ENCODE measurements at places on chromosomes 2 and 18. TPM values are rescaled to one million over a fixed set of nuclear protein-coding genes. Genes with fewer than 3 reads are reported as not detected.

Gene GPAT2
- 3.7 TPM for total RNA-seq

Gene IL37
- 2.6 TPM for total RNA-seq

GRCh38 chr2:201966691-201967438 is 66.8 kb upstream of the FZD7 start:
- H3K4me1 ChIP-seq = no peaks in the 10 kb centered on the region
- no peak overlapping the region for H3K27ac ChIP-seq
- no peak for DNase-seq
- no peaks in the 10 kb centered on the region for H3K36me3 ChIP-seq

DNA sequence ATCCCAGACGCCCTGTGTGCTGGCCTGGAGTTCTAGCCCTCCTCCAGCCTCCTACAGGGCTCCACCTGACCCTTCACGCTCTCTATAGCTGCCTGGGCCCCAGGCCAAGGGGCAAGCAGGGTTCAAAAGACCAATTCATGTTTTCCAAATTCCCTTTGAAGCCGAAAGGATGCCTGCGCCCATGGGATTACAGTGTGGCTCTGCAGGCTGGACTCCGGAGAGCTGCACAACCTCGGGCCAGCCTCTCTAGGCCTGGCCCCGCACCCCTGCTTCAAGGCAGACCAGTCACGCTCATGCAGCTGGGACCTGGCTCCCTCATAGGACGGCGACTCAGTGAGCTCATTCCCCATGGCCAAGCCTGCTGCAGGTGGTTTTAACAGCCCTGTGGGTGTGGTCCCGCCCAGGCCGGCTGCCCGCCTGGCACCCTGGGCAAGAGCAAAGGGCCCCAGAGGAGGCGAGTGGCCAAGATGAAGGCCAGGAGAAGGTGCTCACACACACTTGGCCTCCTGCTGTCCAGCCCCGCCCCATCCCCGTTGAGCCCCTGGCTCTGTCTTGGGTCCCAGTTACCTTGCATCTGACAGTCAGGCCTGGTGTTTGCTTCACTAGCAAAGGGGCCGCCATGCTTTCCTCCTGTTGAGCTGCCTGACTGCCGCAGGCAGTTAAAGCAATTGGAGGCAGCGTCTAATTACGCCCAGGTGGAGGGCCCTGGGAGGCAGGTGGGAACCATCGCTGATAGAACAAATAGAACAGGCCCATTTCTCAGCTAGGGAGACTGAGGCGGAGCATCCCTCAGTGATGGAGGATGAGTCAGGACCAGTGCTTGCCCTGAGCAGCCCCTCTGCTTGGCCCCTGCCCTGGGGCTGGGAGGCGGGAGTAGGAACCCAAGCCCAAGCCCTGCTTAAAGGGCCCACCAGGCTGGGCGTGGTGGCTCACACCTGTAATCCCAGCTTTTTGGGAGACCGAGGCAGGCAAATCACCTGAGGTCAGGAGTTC is 56.9 kb downstream of the SMAD7 start:
- peak; percentile 78 for DNase-seq
- no peak overlapping the region for H3K27ac ChIP-seq
- no peaks in the 10 kb centered on the region for H3K27me3 ChIP-seq
- no peak overlapping the region for H3K4me3 ChIP-seq
- no peaks in the 10 kb centered on the region for H3K36me3 ChIP-seq
- peaks cover 22% of the 10 kb centered on the region for H3K4me1 ChIP-seq

GRCh38 chr2:227295806-227296205 is 29.2 kb upstream of the MFF start:
- no peaks in the 10 kb centered on the region for H3K36me3 ChIP-seq
- no peaks in the 10 kb centered on the region for H3K27me3 ChIP-seq
- DNase-seq = no peak
- no peaks in the 10 kb centered on the region for H3K4me1 ChIP-seq
- no peak overlapping the region for H3K4me3 ChIP-seq

DNA sequence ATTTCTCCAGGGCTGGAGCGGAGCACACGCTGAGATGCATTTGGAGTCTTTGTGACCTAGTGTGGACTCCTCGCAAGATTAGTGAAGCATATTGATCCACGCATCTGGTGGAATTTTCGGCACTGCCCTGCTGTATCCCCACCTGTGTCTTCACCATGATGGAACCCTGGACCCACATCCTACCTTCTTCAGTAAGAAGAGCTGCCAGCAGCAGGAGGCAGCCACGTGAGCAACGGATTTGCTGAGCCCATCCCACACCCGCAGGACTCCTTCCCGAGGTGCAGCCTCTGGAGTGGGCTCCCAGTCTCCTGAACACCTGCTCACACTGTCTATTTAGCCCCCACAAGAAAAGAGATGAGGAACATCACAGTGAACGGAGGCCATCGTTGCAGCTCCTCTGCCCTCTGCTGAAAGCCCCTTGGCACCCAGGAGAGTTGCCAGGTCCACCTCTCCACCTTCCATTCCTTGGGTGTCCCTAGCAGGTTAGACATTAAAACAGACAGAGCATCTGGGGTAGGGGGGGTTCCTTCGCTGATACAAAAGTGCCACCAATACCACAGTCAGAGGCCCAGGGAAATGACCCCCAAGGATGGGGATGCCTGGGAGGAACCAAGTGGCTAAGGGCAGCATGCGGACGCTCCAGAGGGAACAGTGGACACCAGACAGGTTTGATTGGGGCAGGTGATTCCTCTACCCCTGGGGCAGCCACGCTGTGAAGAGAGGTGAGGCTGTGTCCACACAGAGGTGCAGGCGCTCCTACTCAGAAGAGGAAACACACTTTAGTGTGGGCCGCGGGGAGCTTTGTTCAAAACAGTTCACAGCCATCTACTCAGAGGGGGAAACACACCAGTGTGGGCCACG is 302.8 kb upstream of the SALL3 start:
- no peaks in the 10 kb centered on the region for H3K36me3 ChIP-seq
- no peaks in the 10 kb centered on the region for H3K27me3 ChIP-seq

Gene TUBA4B
- not detected for total RNA-seq

DNA sequence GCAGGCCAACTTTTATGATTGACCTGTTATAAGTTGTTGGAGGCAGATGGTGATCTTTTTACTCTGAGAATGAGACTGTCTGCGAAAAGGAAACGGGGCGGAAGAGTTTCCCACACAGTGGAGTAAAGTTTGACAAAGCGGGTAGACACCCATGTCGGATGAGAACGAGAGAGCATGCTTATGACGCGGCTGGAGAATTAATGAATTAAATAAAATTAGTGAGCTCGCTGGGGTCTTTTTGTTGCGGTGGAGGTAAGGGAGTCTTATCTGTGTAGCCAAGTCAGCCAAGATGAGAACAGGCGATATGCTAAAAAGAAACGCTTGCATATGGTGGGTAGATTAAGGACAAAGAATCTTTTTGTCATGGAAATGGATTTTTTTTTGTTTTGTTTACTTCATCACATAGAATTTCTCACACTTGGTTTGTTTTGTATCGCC is 1.8 kb downstream of the SALL3 start:
- no peak overlapping the region for H3K4me3 ChIP-seq
- no peaks in the 10 kb centered on the region for H3K36me3 ChIP-seq
- no peak overlapping the region for H3K27ac ChIP-seq
- no peak for DNase-seq
- H3K4me1 ChIP-seq = peaks cover 11% of the 10 kb centered on the region

DNA sequence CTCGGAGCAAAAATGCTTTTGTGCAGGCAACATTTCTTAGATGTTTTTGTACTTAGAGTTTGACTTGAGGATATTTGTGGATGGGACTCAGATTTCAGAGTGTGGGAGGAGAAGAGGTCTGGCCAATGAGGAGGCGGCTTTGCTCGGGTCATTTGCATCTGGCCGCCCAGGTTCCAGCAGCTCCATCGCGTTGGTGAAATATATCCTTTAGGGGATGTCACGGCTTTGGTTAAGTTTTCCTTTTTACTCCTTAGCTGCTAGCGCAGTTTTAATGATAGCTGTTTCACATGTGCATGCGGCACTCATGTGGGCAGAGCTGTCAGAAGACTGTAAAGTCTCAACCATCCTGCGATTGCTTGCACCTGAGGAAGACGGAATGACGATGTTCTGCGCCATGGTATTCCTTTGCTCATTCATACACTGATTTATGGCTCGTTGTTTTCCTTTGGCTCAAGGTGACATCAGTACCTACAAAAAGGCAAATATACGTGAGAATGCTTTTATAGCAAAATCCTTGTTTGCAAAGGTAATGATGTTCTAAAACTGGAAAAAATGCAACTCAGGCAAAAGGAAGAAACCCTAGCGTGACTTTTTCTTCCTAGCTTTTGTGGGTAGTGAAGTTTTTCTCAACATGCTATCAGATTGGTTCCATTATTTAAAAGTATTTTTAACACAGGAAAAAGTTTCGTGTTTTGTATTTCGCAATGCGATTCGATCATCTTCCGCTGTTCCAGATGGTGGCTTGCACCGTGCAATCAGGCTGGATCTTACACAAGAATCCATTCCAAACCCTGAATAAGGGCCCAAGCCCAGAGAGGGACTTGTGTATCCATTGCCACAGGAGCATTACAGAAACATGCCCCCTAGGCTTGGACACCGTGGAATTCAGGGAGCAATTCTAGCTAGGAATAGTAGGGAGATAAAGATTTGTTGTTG is 70.5 kb upstream of the ZNF516 start:
- H3K27me3 ChIP-seq = no peaks in the 10 kb centered on the region
- H3K36me3 ChIP-seq = no peaks in the 10 kb centered on the region
- peaks cover 4% of the 10 kb centered on the region for H3K4me1 ChIP-seq
- peak overlapping the region; percentile 76 for H3K27ac ChIP-seq
- DNase-seq = peak; percentile 57

GRCh38 chr2:235201756-235202155 is 249.9 kb downstream of the SH3BP4 start:
- H3K36me3 ChIP-seq = no peaks in the 10 kb centered on the region
- H3K27me3 ChIP-seq = no peaks in the 10 kb centered on the region
- no peaks in the 10 kb centered on the region for H3K4me1 ChIP-seq
- H3K27ac ChIP-seq = no peak overlapping the region

DNA sequence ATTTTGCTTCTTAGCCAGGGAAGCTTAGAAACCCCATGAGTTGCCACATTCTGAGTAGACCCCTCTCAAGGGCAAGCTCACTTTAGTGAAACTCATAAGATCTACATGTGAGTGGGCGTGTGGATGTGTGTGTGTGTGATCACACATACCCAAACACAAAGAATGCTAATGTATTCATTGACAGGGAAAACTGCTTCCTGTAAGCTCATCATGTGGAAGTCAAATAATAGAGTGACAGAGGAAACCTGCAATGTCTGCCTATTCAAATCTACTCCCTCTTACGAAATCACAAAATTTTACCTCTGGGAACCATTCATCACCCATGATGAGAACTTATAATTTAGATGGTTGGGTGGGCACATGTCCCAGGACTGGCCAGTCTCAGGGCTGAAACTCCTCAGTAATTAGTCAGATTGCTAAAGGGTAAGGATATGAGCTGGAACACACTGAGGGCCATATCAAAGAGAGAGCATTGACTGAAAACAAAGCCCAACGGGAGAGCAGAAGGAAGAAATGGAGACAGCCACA is 94.5 kb upstream of the CCDC150 start:
- no peaks in the 10 kb centered on the region for H3K27me3 ChIP-seq
- no peak for DNase-seq
- no peak overlapping the region for H3K27ac ChIP-seq
- H3K4me1 ChIP-seq = no peaks in the 10 kb centered on the region

Gene TPO
- total RNA-seq = 1.4 TPM

Gene SRD5A2
- not detected for total RNA-seq

Gene PTPN2
- total RNA-seq = 65.7 TPM

Gene FSIP2
- total RNA-seq = 47.3 TPM

Gene RGPD3
- 0.75 TPM for total RNA-seq

DNA sequence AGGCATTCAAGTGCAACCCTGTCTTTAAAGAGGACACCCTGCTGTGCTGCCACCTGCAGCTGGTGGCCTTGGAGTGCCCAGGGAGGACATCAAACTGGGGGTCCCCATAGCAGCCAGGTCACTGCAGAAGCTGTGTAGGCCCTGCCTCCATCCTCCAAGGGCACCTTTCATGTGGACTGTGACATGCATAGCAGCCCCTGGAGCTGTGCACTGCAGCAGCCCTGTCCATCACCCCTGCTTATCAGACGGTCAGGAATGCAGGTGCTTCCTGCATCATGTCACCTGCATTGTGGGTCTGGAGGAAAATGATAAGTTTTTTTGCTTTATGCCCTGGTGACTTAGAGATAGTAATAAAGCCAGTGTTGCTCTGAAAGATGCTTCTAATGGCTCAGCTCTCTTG is 155.7 kb downstream of the DYSF start:
- H3K36me3 ChIP-seq = no peaks in the 10 kb centered on the region
- H3K4me1 ChIP-seq = no peaks in the 10 kb centered on the region

DNA sequence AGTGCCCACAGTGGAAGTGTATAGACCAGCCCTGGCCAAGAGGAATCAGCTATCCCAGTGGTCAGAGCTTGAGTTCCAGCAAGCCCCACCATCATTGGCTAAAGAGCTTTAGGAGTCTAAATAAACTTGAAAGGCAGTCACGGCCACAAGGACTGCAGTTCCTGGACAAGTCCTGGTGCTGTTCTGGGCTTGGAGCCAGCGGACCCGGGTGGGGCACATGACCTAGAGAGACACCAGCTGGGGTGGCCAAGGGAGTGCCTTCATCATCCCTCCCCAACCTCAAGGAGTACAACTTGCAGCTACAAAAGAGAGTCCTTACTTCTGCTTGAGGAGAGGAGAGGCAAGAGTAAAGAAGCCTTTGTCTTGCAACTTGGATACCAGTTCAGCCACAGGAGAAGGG is 439.8 kb upstream of the TMEFF2 start:
- no peaks in the 10 kb centered on the region for H3K4me1 ChIP-seq
- H3K36me3 ChIP-seq = no peaks in the 10 kb centered on the region
- DNase-seq = no peak

- no peak overlapping the region for H3K4me3 ChIP-seq
- no peaks in the 10 kb centered on the region for H3K36me3 ChIP-seq
Observed at GRCh38 chr2:192978395-192978794, 783.7 kb upstream of the TMEFF2 start.

Gene HAAO
- 29.4 TPM for total RNA-seq

DNA sequence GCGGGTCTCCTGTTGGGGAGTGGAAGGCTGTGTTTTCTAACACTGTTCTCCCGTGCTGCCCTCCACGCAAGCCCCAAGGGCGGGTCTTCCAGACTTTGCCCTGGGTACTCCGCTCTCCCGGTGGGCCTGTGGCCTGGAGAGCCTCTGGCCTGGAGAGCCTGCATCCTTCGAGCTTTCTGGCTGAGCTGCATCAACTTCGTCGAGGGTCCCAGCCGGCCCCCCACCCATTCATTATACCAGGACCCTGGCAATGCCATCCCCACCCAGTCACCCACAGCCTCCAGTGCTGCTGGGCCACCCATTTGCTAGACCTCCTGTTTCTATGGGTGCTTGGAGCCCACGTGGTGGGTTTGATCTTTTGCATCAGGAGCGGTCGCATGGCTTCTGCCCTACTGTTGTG is 102.2 kb downstream of the PTGR3 start:
- H3K27me3 ChIP-seq = no peaks in the 10 kb centered on the region
- no peaks in the 10 kb centered on the region for H3K4me1 ChIP-seq
- H3K4me3 ChIP-seq = no peak overlapping the region
- no peak for DNase-seq

Gene DES
- 1,000 TPM for total RNA-seq

DNA sequence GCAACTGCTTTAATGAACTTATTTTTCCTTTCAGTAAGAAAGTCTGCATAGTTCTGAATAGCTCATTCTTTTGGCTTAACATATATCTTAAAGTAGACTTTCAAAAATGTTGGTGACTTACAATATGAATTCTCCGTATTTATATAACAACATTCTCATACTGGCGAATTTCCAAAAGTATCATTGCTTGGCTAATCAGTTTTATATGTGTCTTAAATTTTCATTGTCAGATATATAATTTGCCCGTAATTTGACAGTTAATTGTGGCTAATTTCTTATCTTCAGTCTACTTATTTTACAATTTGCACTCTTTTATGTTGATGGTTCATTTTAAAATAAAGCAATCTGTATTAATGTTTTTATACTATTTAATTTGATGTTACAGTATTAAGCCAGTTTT is 144.9 kb downstream of the ATP9B start:
- H3K4me3 ChIP-seq = no peak overlapping the region
- no peak overlapping the region for H3K27ac ChIP-seq
- H3K27me3 ChIP-seq = no peaks in the 10 kb centered on the region
- no peak for DNase-seq
